ENCODE measurements at places on chromosomes 16 and 17.

DNA sequence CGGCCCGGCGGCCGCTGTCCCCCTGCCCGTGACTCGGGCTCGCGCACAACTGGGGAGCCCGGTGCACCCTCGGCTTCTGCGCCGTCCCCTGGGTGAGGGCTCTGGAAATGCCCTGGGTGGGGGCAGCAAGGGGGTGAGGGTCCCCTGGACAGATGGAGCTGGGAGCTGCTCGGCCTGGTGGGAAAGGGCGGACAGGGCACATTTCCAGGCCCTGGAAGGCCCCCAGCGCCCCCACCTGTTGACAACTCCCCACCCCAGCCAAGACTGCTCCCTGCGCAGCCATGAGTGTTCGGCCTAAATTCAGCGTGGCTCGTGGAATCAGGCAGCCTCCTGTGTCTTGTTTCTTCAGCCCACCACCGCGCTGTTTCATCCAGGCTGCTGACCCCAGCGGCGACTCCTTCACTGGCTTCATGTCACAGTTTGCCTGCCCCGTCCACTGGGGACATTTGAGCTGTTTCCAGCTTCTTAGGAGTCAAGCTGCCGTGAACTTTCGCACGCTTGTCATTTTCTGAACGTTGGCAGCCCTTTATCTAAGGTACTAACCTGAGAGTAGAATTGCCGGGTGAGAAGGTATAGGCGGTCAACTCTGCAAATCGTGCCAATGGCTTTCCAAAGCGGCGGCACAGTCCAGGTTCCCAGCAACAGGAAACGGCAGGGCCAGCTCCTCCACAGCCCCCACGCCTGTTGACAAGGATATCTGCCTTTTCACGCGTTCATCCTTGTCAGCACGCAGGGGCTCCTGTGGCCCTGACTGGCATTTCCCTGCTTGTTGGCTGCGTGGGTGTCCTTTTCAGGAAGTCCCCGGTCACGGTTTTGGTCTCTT lies 895 bp downstream of the UTS2R start:
- no peak for DNase-seq

- DNase-seq, result no peak
Observed at GRCh38 chr17:45573924-45574770, 83.6 kb upstream of the PLEKHM1 start.

- no peak for DNase-seq
Observed at GRCh38 chr16:13436641-13437412, 483.1 kb upstream of the ERCC4 start.

- DNase-seq, result no peak
Observed at GRCh38 chr16:67746846-67747245, 27.7 kb upstream of the GFOD2 start.

DNA sequence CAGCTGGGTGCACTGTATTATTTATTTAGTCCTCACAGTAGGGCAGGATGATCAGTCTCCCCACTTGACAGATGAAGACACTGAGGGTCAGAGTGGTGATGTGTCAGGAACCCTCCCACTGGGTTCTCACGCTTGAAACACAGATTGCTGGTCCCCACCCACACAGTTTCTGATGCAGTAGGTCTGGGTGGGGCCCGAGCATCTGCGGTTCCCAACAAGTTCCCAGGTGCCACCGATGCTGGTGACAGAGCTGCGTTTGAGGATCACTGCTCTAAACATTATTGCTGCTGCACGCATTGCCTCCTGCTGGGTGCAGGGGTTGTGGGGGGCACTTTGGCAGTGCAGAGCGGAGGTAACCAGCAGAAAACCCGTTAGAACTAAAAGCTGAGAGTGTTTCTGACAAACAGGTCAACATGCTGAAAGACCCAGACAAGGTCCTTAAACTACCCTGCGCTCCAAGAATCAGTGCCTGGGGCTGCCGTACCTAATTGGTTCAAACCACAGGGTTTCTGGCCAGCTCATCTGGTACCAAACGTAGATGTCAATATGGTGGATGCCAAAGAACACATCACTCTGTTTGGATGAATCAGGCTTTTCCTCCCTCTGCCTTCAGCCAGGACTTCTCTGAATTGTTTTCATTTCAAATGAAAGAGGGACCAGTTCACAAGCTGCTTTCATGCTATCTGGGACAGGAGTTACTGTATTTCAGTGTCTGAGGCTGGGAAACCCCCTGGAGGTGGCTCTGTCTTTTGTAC lies 76.0 kb downstream of the ABCC1 start:
- no peak for DNase-seq

GRCh38 chr17:34850964-34851363 lies 110.3 kb downstream of the CCT6B start:
- DNase-seq, result no peak

- DNase-seq, result no peak
Observed at GRCh38 chr16:28180655-28181460, 30.9 kb downstream of the XPO6 start.

DNA sequence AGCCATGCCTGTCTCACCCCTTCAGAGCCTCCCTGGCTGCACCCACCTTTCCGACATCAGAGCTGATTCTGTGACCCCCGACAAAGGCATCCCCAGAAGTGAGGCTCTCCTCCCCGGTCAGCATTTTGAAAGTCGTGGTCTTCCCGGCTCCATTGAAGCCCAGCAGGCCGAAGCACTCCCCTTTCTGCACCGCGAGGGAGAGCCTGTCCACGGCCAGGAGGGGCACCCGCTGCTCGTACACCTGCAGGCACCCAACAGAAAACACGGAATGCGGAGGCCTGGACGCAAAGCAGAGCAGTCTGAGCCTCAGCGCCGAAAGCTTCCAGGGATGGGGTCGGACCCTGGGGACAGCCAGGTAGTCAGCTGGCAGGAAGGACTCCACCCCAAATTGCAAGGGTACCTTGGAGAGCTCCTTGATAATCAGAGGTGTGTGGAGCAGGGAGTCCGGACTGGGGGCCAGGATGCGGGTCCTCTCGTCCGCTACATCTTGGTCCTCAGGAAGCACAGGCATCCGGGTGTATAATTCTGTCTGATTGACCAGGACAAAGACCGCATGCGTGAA lies 13.1 kb upstream of the RNPS1 start:
- DNase-seq, result no peak

DNA sequence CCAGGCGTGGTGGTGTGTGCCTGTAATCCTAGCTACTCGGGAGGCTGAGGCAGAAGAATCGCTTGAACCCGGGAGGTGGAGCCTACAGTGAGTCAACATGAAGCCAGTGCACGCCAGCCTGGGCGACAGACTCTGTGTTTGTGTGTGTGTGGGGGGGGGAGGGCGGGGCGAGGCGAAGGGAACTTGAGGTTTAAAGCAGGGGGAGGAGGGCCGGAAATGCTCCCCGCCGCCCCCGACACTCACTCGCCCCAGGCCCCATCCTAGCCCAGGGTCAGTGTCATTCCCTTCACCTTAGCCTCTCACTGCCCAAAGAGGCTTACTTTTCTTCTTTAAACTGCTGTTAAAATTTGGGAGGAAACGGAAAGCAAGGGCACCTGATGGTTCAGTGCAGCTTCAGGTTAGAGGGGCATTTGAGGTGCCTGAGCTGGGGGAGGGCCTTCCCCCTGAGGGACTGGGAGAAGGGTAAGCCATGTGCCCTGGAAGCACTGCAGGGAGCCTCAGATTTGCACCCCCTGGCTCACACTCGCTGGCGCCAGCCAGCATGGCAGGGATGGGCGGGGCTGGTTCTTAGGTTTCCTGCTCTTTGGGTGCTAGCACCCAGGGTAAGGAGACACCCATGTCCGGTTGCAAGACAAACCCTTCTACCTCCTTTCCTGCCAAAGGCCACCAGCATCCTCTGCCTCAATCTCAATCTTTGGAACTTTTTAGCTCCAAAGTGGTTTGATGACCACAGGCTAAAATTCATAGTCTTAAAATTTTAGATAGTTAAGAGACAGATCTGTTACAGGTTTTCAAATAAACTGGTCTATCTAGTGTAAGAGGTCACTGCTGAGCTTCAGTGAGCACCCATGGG lies 2.2 kb upstream of the LIMD2 start:
- DNase-seq, result peak; percentile 56

DNA sequence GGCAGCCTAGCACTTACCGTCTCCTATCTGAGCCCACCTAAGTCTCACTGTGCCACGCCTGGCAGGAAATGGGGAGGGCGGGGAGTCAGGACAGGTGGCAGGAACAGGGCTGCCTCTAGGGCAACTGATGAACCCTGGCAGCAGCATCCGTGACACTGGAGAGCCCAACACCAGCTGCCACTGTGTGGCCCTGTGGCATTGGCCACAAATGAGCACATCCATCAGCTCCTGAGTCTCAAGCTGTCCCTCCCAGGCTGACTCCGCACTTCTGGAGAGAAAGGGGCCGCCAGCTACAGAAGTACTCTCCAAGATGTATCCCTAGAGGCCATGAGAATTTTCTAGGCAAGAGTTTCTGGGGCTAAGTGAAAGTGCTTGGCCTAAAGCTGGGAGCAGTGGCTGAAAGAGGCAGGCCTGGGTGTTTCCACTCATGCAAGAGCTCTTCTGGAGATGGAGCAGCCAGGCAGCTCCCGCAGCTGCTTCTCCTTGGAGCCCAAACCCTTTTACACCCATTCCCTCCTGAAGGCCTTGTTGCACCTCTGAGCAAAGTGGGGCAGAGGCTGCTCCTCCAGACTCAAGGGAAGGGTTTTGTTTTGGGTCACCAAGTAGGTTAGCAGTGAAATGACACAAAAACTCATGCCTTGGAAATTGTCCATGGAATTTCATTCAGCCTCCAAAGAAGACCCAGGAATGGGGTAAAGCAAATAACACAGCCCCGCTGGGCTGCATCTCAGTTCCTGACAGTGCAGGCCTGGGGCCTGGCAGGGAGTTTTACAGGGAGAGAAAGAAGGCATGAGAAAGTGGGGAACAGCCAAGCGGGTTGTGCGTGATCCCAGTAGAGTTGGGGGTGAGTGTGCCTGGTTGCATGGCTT lies 25.8 kb downstream of the PEMT start:
- DNase-seq, result no peak
